ENCODE measurements at places on chromosomes 2 and 18.

DNA sequence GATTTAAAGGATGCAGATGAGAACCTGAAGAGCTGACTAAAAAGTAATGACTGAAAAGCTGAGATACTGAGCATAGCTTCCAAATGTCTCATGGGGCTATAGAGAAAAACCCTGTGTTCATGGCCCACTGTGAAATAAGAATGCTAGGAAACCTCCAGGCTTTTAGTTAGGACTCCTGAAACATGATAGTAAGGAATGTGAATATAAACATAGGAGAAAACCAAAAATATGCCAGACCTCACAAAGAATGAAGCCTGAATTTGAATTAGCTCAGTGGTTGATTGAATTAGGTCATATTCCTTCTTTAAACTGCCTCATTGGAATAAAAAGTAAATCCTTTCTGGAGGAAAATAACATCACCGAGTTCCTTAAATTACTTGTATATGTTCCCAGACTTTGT, 194.5 kb upstream of the NXPH2 start:
- DNase-seq, result no peak

DNA sequence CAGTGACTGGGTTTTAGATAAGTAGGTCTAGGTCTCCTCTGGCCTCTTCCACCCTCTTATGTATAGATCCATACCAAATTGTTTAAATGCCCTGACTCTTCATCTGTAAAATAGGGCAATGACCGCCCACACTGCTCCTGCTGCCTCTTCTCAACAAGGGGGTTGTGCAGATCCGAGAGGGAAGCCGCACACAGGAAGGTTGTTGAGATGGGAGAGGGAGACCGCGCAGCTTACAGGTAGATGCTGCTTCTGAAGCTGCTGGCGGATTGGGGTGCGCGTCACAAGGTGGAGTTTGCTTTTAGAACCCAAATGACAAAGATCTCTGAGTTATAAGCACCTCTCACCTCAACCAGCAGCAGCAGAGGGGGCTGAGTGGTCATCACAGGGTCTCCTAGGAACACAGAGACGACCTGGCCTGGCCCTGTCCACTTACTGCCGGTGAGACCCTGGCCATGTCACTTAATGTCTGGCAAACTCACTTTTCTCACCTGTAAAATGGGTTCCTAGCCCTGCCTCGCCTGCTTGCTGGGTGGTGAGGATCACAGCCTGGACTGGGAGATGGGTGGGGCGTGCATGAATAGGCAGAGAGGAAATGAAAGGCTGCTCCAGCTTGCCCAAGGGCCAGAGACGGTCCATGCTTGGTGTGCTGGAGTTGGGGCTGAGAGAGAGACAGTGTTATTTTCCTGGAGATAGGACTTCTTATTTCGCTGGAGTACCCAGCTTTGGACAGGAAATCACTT, 251.3 kb downstream of the EIPR1 start:
- DNase-seq, result no peak

GRCh38 chr2:64362562-64363026, 91.4 kb upstream of the LGALSL start:
- DNase-seq, result no peak

- DNase-seq, result no peak
Observed at GRCh38 chr2:218079943-218080913, 11.2 kb downstream of the RUFY4 start.

GRCh38 chr18:57336343-57336742, 16.0 kb upstream of the ST8SIA3 start:
- DNase-seq, result no peak

GRCh38 chr2:61287254-61287653, 125.3 kb downstream of the C2orf74 start:
- no peak for DNase-seq

GRCh38 chr2:172945510-172945850, 130.2 kb upstream of the MAP3K20 start:
- DNase-seq, result no peak

DNA sequence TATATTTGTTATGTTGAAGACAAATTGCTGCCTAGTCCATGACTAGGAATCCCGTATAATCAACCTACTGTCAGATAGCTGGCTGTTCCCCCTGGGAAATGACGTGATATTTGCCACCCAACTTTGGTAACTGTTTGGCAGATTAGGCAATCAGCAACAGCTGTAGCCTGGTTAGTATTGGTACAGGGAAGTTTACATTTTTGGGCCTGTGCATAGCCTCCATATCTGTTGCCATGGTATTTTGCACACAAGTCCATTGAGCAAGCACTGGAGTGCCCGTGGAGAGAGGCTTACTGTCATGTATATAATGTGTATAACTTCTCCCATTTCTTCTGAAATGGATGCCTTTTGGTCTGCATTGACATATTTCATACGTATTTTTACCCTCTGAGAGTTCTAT, 27.7 kb downstream of the BIRC6 start:
- no peak for DNase-seq

DNA sequence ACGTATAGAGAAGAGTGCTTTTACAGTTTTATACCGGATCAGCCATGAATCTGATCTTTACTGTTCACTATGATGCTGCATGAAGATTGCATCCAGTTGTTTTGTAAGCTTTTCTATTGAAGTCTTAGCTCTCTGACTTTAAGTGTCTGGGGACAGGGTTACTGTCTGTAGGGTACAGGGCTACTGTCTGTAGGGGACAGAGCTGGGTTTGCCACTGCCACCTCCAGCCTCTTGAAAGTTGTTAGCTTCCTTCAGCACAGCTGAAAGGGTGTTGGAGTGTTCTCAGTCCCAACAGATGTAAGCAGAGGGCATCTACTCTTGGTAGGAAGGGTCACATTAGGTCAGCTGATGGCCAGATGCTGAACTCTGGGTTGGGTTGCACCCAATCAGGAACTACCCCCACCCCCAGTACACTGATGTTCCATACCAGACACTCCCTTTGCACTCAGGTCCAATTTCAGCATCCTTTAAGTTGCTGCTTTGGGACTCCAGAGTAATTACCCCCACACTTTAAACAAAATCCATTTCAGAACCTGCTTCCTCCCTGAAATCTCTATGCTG, 58.0 kb downstream of the MYL12B start:
- DNase-seq, result no peak

- peak; percentile 45 for DNase-seq
Observed at GRCh38 chr2:187499941-187500532, 52.0 kb upstream of the CALCRL start.

DNA sequence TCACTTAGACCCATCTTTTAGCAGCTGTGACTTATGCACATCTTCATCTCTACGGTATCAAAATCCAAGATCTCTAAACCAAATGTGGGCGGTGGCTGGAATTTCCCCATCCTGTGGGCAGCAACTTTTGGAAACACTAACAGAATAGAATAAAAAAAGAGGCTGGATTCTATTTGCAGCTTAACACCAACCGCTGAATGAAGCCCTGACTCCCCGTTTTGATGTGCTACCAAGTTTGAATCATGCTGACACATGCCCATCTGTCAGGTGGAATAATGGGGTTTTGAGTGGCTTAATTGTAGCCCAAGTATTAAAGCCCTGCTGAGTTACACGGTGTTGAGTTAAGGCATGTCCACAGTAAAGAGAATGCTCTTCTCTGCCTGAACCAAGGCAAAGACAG, 165.2 kb downstream of the MTCL1 start:
- DNase-seq, result no peak

- DNase-seq, result no peak
Observed at GRCh38 chr18:47779381-47779780, 151.1 kb downstream of the SMAD2 start.

GRCh38 chr2:196322973-196323810, 151.8 kb upstream of the STK17B start:
- DNase-seq, result no peak

- DNase-seq, result peak; percentile 92
Observed at GRCh38 chr2:176122683-176123410, at the start of gene HOXD9. Gene HOXD9 (plus strand): TSS chr2:176122719. CDS start chr2:176122769, 50 bp downstream.

- no peak for DNase-seq
Observed at GRCh38 chr2:179454443-179455171, 190.0 kb upstream of the SESTD1 start.

DNA sequence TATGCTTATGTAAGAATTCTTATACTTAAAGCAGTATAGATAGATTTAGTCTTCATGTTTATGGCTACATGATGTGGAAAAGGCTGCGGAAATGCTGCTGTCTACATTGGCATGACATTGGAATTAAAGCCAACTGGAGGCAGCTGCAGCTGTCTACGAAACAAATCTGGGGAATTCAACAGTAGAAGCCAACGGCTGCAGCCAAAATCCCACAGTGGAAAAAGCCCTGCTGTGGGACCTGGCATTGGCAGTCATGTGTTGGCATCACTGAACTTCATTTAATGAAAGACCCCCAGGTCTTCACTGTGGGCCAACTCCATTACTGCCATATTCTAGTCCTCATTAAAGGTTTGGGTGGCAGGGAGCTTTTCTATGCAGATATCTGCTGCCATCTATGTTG, 223.6 kb downstream of the SLC8A1 start:
- DNase-seq, result no peak

- DNase-seq, result no peak
Observed at GRCh38 chr2:100416397-100416934, 1.0 kb downstream of the CHST10 start.

DNA sequence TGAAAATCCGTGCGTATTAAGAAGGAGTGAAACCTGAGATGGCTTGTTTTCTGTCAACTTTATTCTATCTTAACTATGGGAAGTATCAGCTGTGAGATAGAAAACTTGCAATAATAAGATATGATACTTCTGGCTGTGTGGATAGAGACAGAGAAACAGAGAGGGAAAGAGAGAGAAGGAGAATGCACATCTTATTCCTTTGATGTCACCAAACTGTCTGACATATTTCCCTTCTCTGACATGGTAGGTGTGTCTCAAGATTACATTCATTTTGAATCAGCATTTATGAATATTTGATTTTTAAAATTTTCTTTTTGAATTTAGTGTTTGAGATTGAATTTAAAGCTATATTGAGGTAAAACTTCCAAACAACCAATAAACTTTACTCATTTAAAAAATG, 69.4 kb downstream of the CDC42EP3 start:
- DNase-seq, result no peak

DNA sequence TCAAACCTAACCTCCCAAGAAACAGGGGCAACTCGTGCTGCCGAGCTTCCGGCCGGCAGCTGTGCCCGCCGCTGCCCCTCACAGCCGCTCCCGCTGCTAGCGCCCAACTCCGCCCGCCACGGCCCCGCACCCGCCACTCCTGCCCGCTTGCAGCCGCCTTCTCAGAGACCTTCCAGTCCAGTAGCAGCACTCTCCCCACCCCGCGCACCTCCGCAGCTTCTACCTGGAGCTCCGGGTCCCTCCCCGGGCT, 722 bp upstream of the C2orf15 start:
- DNase-seq, result peak; percentile 19

DNA sequence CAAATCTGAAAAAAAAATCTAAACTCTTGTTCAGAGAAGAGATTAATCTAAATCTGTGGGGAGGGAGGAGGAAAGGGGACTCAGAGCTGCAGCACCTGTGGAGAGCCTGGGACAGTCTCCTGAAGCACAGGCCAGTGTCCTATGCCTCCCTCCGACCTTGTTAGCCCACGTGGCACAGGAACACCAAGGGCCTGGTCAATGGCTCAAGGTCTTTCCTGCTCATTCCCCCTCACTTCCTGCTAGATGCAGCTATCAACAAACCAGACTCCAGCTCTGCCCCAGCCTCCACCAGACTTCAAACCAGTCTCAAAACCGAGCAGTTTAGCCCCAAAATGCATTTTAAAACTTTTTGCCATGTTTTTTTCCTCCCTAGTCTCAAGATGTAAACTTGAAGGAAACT, 20.1 kb upstream of the SULT1C3 start:
- DNase-seq, result no peak

DNA sequence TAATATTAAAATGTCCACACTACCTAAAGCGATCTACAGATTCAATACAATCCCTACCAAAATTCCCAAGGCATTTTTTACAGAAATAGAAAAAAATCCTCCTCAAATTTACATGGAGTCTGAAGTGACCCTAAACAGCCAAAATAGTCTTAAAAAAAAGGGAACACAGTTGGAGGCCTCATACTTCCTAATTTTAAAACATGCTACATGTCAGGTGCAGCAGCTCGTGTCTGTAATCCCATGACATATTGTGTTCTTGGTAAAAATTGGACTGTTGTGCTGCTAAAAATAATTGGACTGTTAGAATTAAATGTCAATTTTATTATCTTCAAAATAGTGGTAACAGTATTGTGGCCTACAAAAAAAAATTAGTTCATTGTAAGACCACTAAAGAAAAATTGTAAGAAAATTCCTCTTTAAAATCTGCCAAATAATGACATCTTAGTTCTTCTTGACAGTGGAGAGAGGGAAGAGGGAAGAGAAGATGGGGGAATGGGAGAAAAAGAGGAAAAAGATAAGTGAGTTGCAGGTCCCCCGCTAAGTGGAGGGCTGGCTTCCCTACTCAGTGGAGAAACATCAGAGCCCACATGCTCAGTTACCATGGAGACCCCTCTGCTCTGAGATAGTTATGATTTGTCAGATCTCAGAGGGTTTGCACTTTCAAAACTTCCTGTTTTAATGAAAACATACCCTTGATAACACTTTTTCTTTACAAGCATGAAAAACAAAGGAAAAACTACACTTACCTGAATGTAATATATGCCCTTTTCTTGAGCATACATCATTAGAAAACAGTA, 46.5 kb downstream of the UNC50 start:
- DNase-seq, result no peak

DNA sequence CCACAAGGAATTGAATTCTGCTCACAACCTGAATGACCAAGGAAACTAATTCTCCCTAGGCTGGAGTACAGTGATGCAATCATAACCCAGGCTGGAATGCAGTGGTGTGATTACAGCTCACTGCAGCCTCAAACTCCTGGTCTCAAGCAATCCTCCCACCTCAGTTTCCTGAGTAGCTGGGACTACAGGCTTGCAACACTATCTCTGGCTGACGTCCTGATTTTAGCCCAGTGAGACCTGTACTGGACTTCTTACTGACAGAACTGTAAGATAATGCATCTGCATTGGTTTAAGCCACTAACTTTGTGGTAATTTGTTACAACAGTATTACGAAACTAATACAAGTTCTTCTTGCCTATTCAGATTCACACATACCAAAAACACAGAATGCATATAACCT, 9.5 kb upstream of the KDSR start:
- no peak for DNase-seq

DNA sequence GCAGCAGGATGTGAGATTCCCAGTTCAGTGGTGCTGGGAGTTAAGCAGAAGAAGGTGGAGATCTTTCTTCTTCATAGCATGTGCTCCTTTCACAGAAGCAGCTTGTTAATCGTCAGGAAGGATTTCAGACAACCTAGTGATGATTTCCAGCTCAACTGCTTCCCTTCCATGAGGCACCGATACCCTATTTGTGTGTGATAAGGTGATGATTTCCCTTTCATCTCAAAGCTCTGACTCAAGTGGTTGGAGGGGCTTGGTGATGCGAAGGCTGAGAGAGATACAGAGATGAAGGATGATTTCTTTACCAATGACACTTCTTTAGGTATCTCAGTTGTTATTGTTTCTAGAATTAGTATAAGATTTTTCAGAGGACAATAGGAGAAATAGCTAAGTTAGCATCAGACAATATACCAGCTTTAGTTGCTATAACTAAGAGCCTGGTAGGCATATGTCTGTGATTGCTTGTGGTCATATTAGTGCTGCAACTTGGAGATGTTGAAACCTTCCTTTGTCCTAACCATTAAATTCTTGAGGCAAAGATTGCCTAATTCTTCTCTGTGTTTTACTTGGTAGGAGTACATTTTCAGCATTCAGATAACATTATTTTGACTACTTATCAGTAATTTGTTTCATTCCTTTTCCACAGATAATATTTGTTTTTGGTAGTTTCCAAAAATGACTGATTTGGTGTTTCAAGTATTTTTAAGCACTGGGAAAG, 111.3 kb downstream of the PLCL1 start:
- no peak for DNase-seq
